ENCODE measurements at places on chromosomes 7 and 10.

- no peak for DNase-seq
Measured at GRCh38 chr7:71384094-71384493, 252.2 kb downstream of the GALNT17 start.

DNA sequence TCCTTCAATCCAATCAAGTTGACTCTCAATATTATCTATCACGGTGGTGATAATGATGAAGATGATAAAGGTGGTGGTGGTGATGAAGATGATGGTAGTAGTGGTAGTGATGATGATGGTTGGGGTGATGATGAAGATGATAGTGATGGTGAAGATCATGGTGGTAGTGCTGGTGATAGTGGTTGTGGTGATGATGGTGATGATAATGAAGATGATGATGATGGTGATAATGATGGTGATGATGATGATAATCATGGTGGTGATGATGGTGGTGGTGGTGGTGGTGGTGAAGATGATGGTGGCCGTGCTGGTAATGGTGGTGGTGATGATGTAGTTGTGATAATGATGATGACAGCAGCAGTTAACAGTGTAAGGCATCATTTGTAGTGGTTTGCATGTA lies 29.8 kb upstream of the SDK1 start:
- no peak for DNase-seq

DNA sequence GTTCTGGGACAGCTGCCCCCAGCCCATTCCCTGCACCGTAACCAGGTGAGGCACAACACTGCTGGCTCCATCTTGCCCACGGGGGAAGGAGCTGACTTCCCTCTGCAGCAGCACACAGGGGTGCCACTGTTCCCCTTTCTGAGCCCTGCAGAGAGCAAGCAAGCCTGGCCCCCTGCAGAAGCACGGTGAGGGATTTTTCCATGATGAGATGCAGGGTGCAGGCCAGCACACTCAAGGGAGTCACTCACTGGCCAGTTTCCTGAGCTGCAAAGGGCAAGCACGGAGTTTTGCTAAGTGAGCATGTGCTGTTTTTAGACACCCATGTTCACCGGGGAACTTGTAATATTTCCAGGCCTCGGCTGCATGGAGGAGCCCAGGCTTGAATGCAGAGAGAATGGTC lies 176.6 kb downstream of the PIP4K2A start:
- DNase-seq, result no peak

- no peak for DNase-seq
Measured at GRCh38 chr10:103696094-103696410, 159.3 kb downstream of the SH3PXD2A start.

DNA sequence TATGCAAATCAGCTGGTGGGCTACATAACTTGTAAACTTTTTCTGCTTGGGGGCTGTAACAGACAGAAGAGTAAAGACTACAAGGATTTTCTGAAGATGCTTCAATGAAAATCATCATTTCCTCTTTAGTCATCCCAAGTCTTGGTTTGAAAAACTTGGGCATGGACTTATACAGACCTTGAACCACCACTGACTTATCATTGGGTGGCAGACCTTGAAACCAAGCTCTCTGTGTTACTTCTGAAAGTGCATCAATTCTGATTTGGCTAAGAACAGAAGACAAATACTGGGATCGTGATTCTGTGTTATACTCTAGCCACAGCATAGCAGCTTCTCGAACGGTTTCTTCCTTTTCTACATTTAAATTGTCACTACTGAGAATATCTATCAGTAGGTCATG lies 21.3 kb downstream of the KBTBD2 start:
- no peak for DNase-seq

- DNase-seq, result no peak
Measured at GRCh38 chr10:95266674-95267095, 24.1 kb downstream of the PDLIM1 start.

- DNase-seq, result no peak
Measured at GRCh38 chr7:13179011-13179582, 491.7 kb downstream of the ARL4A start.

- no peak for DNase-seq
Measured at GRCh38 chr10:109892931-109893330, 30.4 kb downstream of the XPNPEP1 start.

DNA sequence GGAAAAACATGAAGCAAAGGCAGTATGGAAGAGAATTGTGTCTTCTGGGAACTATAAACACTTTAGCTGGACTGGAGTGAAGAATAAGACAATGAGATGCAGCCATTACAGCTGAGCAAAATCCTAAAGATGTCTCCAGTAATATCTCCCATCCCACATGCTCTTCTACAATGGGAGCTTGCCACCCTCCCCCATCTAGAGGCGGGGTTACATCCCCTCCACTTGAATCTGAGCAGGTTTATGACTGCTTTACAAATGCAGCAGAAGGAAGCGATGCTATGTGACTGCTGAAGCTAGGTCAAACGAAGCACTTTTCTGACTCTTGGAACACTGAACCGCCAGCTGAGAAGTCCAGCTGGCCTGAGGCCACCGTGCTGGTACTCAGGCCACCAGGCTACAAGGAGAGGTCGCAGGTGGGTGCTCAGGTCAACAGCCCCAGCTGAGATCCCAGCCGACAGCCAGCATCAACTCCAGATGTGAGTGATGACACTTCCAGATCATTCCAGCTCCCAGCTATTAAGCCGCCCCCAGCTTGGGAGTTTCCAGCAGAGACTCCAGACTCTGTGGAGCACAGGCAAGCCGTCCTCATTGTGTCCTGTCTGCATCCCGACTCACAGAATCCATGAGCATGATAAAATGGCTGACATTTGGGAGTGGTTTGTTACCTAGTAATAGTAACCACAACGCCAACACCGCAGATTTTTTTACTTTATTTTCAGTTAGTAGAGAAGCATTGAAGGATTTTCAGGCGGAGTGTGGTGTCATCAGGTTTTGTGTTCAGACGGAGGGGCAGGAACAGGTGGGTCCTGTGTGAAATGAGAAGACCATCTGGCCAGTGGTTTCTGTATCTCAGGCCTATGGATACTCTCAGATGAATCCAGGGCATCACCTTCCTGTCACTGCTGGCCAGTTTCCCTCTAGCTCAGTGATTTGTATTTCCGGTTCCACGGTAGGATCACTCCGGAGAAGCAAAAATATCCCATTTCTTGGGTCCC lies 89.3 kb downstream of the NPY start:
- no peak for DNase-seq

DNA sequence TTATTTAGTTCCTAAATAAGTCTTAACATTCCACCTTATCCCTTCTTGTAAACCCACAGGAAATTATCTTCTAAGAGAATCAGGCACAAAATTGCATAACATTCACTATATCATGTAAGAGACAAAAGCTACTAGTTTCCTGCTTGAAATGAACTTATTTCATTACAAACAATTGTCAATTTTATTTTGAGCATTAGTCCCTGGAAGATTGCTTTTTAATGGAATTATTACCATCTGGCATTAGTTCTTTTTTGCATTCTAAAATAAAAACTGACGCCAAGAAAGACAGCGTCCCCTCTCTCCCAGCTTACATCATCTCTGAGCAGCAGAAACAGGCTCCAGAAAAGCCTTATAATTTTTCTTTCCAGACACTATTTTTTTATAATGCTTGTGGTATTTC lies 121.8 kb downstream of the NOC3L start:
- no peak for DNase-seq

DNA sequence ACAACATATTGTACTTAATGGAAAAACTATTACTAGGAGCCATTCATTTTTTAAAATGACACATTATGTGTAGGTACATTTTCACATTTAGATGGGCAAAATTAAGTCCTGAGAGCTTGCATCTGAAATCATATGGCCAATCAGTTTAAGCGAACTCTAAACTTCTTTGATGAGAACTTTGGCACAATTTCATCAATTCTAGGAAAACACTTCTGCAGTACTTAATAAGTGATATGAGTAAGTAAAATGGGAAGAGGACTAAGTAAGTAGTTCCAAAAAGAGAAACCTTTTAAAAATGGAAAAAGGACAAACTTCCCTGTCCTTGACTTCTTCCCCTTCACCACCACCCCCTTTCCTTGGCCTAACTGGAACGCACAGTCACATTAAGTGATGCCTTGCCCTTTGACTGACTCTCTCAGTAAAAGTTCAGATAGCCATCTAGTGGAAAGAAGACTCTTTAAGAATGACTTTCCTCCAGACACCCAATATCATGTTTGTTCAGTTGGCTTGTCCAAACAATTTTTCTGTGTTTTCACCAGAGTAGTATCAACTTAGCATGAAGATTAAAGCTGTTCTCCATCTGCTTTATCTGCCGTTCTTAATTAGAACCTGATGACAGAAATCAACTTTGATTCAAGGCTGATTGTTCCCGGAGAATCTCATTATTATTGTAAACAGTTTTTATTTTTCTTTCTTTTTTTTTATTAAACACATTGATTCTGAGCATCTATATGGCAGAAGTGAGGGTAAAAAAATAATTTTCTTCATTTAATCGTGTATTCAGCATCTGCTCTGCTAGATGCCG lies 45.1 kb downstream of the CNNM2 start:
- no peak for DNase-seq

GRCh38 chr10:67621834-67622233 lies 74.2 kb downstream of the CTNNA3 start:
- DNase-seq, result no peak

- no peak for DNase-seq
Measured at GRCh38 chr7:3078514-3078913, 34.8 kb upstream of the CARD11 start.

GRCh38 chr7:151384776-151385625 lies 24.8 kb downstream of the WDR86 start:
- no peak for DNase-seq

DNA sequence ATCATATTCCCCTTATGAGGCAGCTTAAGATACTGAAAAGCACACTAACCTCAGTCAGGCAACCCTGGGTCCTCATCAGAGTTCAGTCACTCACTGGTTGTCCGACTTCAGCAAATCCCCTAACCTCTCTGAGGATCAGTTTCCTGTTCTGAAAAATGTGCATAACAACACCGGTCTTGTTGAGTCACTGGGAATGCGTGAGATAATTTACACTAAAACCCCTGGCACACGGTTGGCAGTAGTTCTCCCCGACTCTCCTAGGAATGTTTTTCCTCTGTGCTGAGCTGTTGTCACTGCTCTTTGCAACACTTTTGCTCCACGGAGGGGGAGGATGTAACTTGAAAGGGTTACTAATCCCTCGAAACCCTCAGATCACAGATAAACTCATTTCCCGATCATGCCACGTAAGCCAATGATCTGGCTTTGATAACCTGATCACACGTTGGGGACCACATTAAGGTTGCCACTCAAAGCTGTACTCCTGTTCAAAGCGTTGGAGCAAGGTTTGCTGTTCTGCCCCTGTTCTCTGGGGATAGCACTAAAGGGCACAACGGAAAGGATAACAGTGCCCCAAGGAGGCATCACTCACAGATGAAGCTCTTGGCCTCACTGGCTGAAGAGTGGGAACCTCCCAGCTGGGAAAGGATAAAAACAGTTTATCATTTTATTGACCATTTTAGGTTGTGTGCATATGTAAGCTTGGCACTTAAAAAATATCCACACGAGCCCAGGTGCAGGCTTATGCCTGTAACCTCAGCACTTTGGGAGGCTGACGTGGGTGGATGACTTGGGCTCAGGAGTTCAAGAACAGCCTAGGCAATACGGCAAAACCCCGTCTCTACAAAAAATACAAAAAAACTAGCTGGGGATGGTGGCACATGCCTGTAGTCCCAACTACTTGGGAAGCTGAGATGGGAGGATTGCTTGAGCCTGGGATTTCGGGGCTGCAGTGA lies 5.0 kb upstream of the RBM17 start:
- peak; percentile 83 for DNase-seq

DNA sequence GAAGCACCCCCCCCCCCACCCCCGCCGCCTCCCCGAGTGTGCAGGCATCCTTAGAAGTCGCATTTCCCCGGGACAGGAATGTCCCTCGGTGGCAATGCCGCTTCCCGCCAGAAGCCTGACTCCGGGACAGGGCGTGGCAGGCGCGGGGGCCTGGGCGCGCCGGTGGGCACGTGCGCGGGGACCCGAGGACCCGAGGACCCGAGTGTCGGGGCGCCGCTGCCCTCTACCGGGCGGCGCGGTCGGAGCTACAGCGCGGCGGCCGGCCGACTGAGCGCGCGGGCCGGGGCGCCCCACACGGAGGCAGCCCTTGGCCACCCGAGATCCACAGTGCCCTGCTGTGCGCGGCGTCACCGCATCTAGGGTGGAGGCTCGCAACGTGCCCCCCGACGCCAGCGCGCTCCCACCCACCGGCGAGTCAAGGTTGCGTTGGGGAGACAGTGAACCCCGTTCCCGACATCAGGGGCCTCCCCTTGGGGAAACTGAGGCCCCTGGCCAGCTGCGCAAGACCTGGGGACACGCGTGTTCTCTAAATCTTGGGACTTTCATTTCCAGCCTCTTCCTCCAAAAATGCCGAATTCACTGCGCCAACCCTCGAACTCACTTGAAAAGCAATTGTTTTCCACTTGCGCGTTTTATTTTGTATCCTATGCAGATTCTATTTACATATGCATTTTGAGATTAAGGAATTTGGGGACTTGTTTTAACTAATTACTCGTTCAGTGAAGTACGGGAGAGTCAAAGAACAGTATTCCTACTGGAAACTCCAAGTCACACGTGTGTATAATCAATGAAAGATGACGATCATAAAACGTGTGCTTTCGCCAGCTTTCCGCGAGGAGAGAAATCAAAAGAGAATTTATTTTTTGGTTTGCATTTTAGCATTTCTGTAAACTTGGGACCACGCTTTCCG lies 3.1 kb upstream of the CUX1 start:
- DNase-seq, result peak; percentile 75

DNA sequence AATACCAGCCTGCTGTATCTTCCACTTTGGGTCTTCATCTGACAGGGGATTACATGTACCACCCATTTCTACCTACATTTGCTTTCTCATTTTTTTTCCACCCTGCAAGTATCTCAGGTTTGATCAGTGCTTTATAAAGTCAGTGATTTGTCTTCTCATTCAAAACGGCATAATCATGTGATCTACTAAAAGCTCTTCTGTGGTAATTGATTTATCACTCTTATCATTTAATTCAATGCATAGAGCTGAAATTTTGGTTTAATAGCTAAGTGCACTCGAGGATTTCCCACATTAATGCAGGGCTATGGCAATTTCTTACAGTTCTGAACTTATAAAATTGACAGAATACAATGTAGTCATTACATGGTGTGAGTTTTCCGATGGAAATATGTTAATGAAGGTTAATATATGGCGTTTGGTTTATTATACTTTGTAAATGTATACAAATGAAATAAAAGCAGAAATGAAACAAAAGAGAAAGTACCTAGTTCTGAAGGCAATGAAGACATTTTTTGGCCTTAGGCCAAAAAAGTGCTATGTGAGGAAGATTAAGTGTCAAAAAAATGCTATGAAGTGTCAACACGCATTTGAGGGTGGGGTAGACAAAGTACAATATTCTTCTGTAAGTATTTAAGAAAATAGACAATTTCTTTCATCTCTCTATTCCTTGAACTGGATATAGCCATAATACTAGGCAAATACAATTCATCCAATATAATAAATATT lies 457.3 kb downstream of the ETV1 start:
- no peak for DNase-seq

DNA sequence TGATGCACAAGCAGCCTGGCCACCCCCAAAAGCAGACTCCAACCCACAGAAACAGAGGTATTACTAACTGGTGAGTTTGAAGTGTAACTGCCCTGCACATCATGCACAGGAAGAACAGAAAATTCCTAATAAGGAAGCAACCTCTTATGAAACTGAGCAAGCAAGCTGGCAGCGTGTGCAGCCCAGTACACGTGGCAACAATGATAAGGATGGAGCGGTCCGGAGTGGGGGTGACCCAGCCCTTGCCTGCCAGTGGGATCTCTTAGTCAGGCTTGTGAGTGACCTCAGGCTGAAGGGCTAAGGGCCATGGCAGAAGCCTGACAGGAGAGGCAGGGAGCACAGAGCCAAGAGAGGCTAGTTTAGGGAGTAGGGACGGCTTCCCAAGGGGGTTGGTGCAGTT lies 22.1 kb upstream of the AOAH start:
- no peak for DNase-seq
